ENCODE measurements at places on chromosomes 16 and 17. TPM values are rescaled to one million over a fixed set of nuclear protein-coding genes. Genes with fewer than 3 reads are reported as not detected.

RNF227 gene
- total RNA-seq, result 1.5 TPM

SLFN12L gene
- total RNA-seq, result not detected

CETP gene
- not detected for total RNA-seq

EFNB3 gene
- 4.7 TPM for total RNA-seq

ICAM2 gene
- 12.9 TPM for total RNA-seq

GALR2 gene
- total RNA-seq, result 0.33 TPM

HSDL1 gene
- 35.8 TPM for total RNA-seq

SPPL2C gene
- not detected for total RNA-seq

CFAP97D1 gene
- total RNA-seq, result not detected

KARS1 gene
- 190 TPM for total RNA-seq

CNGB1 gene
- not detected for total RNA-seq

DRG2 gene
- 40.0 TPM for total RNA-seq

NFATC2IP gene
- 18.4 TPM for total RNA-seq

TNK1 gene
- 4.0 TPM for total RNA-seq

CFAP119 gene
- total RNA-seq, result 1.6 TPM

CA4 gene
- total RNA-seq, result not detected

TAF15 gene
- 21.2 TPM for total RNA-seq

PLEKHG4 gene
- total RNA-seq, result 19.7 TPM

CTF1 gene
- 1.4 TPM for total RNA-seq

OR3A2 gene
- total RNA-seq, result 1.0 TPM

ODAD4 gene
- 0.84 TPM for total RNA-seq
